EL (cell line): ENCODE measurements at places on chromosomes 4 and X.
A peak's percentile ranks its signal among the peaks of the same experiment; 100 is the strongest.

DNA sequence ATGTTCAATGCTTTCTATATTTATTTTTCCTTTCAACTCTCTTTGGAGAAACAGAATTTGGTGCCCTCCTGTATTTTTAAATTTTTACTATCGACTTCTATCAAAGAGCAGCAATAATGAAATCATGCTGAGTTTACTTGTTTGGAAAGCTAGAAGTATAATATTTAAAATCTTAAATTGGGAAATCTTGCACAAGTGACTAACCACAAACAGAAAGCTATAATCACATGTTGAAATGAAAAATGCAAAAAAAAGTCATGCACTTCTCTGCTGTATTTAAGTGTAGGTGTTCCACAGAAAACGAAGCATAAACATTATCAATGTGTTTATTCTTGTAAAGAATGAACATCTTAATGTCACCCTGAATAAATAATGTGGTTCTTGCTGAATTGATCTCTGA lies 306.1 kb downstream of the PCDH18 start:
- DNase-seq: no peak

GRCh38 chr4:6191448-6192130 lies 8.8 kb downstream of the JAKMIP1 start:
- DNase-seq: no peak

DNA sequence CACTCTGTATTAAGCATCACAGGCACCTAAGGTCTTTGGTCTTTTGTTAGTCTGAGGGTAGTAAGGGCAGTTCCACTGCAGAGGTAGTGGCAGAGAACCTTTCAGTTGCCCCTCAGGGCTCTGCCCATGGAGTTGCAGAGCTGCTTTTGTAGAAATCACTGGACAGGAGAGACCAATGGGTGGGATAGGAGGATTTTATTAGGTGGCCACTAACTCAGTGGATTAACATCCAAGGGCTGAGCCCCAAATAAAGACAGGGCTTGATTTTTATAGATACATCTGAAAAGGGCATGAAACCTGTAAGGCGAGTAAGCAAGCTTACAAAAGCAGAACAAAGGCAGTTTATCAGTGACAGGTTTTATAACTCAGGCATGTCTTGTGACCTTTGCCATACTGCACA lies 1035.4 kb downstream of the SH3BGRL start:
- DNase-seq: no peak

GRCh38 chrX:52341493-52341892 lies 27.3 kb upstream of the XAGE2 start:
- DNase-seq: peak; percentile 0

GRCh38 chr4:117001077-117001476 lies 84.3 kb downstream of the TRAM1L1 start:
- no peak for DNase-seq

- no peak for DNase-seq
Observed at GRCh38 chrX:105263801-105264200, 43.3 kb upstream of the TEX13A start.

DNA sequence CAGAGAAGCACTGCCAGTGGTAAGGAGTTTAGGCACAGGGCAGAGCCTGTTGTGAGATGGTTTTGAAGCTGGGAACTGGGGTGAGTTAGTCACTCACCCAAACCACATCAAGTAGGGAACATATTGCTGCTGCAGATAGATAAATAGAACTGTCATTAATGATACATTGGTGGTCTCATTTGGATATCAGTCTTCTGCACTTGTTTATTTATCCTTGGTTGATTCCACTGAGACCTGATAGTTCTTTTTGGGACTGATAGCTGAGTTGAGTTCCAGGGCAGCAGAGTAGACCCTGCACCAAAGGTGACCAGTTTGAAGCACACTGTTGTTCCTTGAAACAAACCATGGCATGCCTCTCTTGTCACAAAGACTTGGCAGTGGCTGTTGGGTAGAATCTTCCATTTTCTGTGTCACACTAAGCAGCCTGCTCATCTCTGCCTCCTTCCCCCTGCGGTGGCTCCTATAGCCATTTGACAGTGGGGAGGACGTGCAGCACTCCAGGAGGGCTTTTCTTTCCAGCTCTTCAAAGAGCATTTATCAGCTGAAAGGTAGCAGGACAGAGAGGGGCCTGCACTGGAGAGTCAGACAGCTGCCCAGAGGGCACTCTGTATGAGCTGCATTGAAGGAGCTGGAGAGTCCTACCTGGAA lies 59.7 kb upstream of the TMEM164 start:
- no peak for DNase-seq

- DNase-seq: no peak
Observed at GRCh38 chr4:112378858-112379257, 81.7 kb downstream of the ALPK1 start.

- DNase-seq: no peak
Observed at GRCh38 chr4:169379688-169380087, 108.9 kb upstream of the SH3RF1 start.

GRCh38 chrX:1807301-1807731 lies 192.5 kb downstream of the ASMT start:
- DNase-seq: peak; percentile 5

DNA sequence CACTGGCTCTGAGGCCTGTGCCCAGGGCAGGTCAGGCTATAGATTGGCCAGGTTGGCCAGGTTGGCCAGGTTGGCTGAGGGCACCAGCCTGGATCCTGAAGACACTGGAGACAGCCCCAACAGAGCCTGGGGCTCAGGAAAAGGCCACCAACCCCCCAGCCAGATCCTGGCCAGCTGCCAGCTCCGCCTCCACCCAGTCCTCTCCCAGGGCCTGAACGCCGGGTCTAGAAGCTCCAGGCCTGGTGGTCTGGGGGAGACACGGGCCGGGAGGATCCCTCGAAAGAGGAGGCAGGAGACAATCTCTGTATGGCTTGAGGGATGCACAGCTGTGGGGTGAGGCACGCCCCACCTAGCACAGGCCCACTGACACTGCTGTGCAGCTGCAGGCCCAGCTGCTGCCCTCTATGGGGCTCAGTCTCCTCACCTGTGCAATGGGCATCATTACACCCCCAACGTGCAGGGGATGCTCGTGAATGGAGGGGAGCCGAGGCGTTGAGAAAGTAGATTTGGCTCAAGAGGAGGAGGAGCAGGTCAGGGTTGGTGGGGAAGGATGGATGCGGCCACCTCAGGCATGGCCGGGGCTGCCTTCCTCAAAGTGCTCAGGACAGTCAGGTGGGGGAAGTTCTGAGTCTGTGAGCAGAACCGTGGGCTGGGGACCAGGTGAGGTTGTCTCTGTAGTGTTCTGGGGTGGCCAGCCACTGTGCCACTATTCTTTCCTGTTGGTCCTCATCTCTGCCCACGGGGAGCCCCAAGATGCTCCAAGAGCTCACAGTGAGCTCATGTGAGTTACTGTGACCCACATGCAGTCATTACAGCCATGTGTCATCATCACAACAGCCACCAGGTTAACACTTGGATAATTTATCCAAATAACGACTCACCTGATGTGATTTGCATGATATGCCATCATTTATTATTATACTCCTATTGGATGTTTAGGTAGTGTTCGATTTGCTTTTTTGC lies 10.8 kb upstream of the GAGE10 start:
- no peak for DNase-seq
